ENCODE measurements at places on chromosomes 1 and 21. TPM values are rescaled to one million over a fixed set of nuclear protein-coding genes. Genes with fewer than 3 reads are reported as not detected.

GRCh38 chr1:41641941-41642527 lies 157.6 kb upstream of the EDN2 start:
- no peak for DNase-seq

DNA sequence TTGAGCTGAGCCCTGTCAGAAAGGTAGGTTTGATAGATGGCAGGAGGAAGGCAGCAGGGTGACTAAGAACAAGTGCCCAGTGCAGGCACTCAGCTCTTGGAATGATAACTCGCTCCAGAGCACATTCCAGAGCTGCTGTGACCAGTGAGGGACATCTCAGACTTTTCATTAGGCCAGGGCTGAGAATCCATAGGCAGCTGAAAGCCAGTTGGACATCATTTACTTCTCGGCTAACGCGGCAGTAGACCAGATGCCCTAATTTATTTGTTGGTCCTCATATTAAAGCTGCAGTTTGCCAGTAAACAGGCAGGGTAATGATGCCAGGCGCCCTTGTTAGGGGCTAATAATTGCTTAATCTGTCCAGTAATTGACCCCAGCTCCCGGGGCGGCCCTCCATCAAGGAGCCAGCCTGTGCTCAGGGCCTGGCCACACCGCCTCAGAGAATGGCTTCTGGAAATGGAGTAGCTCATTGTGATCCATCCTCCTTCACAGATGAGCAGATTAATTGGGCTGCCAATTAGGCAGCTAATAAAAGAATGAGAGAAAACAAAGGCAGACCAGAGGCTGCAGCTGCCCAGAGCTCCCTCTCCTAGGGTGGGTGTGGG lies 122.0 kb downstream of the BEND5 start:
- no peak for DNase-seq

- DNase-seq, result no peak
Measured at GRCh38 chr1:78647238-78647637, 2.4 kb upstream of the IFI44 start.

Gene CSDE1
- 249 TPM for polyA plus RNA-seq

DNA sequence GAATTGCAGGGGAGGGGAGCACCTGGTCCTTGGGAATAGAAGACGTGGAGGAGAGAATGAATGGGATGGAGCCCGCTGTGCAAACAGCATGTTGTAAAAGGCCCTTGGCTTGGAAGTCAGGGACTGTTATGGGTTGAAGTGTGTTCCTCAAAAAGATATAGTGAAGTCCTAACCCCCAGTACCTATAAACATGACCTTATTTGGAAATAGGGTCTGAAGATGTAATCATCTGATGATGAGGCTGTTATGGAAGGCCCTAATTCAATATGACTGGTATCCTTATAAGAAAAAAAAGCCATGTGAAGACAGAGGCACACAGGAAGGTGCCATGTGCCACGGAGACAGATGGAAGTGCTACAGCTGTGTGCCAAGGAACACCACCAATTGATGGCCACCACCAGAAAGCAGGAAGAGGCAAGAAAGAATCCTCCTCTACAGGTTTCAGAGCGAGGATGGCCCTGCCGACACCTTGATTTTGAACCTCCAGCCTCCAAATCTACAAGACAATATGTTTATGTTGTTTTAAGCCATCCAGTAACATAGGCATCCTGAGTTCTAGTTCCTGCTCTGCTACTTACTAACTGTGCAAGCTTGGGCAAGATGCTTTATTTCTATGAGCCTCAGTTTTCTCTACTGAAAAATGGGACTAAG lies 51.2 kb downstream of the LRRN2 start:
- DNase-seq, result no peak

- no peak for DNase-seq
Measured at GRCh38 chr1:10292188-10292587, 81.8 kb downstream of the KIF1B start.

DNA sequence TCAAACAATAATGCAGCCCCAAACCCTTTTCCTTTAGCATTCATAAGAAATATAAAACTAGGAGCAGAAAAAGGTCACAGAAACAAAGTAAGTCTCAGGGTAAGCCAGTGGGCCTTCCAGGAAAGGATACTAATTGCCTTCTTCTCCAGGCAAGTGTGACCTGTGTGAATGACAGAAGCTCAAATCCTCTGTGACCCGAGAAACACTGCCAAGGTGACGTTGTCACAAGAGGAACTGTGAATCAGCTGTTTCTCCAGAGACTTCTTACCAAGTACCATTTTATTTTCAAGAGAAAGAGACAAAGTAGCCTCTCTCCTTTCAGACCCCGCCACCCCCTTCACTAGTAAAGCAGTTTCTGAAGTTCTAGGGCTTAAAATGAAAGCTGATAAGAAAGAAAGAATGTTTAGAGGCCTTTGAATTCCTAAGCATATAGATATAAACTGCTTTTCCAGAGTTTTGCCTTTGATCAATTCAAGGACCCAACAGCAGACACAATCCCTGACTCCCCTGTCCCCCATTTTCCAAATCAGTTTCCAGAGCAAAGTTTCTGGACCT lies 155.6 kb downstream of the NUF2 start:
- DNase-seq, result no peak

- no peak for DNase-seq
Measured at GRCh38 chr1:92240034-92240433, 22.3 kb downstream of the C1orf146 start.

All from keratinocyte (primary cell).